ENCODE measurements at places on chromosomes 12 and 14.

GRCh38 chr12:87216436-87216835, 812.8 kb downstream of the C12orf50 start:
- no peak for DNase-seq

DNA sequence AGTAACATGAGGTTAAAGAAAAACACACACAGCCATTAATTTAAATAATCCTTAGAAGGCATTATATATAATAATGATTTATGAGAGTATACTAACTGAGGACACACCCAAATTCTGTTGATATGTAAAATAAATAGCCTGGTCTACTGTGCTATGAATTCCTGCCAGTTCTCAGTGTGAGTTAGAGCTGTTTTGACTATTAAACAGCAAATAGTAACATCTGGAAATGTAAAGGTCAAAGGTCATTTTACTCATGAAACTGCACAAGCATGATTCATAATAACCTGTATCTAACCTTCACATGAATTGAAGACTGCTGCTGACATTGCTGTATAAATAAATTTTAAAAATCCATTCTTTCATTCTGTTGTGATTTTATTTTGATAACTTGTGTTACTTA, 966.7 kb downstream of the SLC6A15 start:
- DNase-seq: no peak

- no peak for DNase-seq
Measured at GRCh38 chr14:68710776-68711175, 82.1 kb downstream of the ZFP36L1 start.

- no peak for DNase-seq
Measured at GRCh38 chr12:57126561-57126960, 1.7 kb upstream of the LRP1 start.

DNA sequence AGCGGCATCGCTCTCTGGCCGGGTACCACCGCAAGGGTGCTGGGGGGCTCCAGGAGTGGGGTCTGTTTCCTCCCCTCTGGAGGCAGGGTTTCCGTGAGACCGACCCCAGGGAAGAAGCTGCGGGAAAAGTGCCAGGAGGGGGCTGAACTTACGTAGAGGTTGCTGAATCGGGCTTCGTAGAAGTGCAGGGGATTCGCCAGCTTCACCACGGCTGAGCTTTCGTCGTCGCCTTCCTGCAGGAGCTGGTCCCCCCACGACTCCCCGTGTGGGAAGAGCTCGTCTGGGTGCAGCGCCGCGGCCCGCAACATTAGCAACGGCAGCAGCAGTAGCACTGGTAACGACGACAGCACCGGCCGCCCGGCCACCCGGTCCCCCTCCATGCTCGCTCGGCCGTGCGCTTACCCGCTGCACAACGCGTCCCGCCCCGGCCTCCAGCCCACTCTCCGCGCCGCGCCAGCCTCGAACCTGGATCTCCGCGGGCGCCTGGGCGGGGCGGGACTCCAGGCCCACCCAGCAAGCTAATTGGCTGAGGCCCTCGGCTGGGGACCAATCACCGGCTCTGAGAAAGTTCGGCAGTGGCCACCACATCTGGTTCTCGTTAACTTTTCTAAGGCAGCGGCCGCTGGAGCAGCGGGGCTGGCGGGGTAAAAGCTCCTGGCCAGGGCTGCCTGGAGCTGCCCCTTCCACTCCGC, at the start of gene NID2:
NID2 (minus strand) TSS at position 445 of the 692 bp plus-strand sequence; CDS start at position 380, 65 bp downstream.
- no peak for DNase-seq

Data from stimulated activated CD8-positive, alpha-beta memory T cell treated with anti-CD3 and anti-CD28 coated beads, Interleukin-7, amount 100 ng/mL, for 1 hour (primary cell).